ENCODE measurements at places on chromosomes 5 and 9. TPM values are rescaled to one million over a fixed set of nuclear protein-coding genes. Genes with fewer than 3 reads are reported as not detected.

Gene DEPDC1B
- 31.0 TPM for polyA plus RNA-seq

Gene GZMA
- 0.83 TPM for polyA plus RNA-seq

Gene SGTB
- polyA plus RNA-seq = 8.6 TPM

Gene ALDH1A1
- 311 TPM for polyA plus RNA-seq

Gene TTC1
- 70.6 TPM for polyA plus RNA-seq

Gene KIF12
- polyA plus RNA-seq = 134 TPM

Gene FOXD1
- polyA plus RNA-seq = 8.3 TPM

Gene LEAP2
- 3.5 TPM for polyA plus RNA-seq

Gene ERAP2
- 11.3 TPM for polyA plus RNA-seq

Gene SH3RF2
- 4.2 TPM for polyA plus RNA-seq

Gene SLC9A3
- 34.9 TPM for polyA plus RNA-seq

Gene GCNT4
- 13.3 TPM for polyA plus RNA-seq

Gene SH2D3C
- 12.1 TPM for polyA plus RNA-seq

Gene HEMGN
- 5.8 TPM for polyA plus RNA-seq

Gene SLC36A3
- polyA plus RNA-seq = not detected

All from right renal cortex interstitium (tissue), 3 donors.